ENCODE measurements at places on chromosomes 5 and 9. TPM values are rescaled to one million over a fixed set of nuclear protein-coding genes. Genes with fewer than 3 reads are reported as not detected.

IFNK gene
- total RNA-seq = not detected

AQP7 gene
- total RNA-seq = 128 TPM

DNA sequence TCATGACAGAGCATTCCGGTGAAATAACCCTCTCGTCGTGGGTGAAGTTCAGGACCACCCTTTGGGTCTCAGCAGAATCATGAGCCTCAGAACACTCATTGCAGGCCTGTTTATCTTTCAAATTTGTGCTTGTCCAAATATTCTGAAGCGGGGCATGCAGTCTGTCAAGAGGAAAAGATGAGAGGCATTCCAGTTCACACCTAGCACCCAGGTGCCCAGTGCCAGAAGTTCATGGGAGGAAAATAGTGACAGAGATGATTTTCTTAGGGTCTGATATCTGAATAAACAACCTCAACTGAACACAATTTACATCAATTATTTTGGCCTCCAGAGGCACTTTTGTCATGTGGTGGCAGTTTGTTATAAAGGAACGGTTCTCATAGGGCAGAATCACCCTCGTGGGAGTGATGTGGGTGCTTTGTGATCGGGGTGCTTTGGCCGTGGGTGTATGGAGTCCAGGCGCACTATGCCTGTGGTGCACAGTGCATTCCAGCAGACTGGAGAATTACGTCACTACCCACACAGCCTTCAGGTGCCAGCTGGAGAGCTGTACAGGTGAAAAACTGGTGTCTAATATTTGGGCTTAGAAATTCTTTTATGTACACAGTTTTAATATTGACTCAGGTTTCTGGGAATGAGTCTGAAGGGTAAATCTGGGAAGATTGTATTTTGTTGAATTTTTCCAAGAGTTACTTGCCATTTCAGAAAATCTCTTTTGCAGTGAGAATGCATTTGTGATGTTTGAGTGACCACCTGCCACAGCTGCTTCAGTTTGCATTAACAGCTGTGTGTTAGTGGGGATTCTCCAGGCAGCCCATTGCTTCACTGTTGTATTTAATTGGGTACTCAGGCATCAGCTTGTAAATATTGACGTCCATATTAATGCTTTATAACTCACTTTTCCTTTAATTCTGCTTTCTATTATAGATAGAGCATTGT is 289.3 kb downstream of the FANCC start:
- no peak for DNase-seq

DNA sequence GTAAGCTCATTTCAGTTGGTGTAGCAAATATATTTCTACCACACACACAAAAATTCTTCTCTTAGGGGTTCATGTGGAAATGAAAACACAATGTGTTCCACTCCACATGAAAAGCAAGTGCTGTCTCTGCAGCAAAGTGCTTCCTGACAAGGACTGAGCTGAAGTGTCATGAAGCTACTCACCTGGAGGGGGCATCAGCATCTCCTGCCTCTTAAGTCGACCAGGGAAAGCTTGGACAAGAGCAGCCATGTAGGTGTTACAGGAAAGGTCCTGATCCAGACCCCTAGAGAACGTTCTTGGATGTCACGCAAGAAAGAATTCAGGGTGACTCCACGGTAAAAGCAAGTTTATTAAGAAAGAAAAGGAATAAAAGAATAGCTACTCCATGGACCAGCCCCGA is 62.8 kb downstream of the SV2C start:
- DNase-seq = no peak

DNA sequence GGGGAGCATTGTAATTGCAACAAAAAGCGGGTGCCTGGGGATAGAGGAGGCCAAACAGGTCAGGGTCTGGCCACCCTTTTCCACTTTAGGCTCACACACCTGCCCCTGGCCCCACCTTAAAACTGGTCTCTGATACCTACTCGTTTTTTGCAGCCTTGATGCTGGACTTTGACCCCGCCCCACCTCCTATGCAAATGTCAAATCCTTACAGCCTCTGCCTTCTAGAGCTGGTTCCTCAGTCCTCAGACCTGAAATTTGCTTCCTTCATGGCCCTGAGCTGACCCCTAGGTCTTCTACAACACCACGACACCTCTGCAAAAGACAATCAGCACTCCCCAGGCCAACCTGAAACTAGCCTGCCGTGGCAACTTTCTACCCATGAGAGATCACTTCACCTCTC is 37.7 kb downstream of the SMIM23 start:
- no peak for DNase-seq

- no peak for DNase-seq
Measured at GRCh38 chr9:123922431-123922830, 7.5 kb downstream of the DENND1A start.

All from omental fat pad (tissue), 4 donors.